ENCODE measurements at places on chromosomes 2 and 18. TPM values are rescaled to one million over a fixed set of nuclear protein-coding genes. Genes with fewer than 3 reads are reported as not detected.

- no peak for DNase-seq
Measured at GRCh38 chr2:212816267-212816666, 277.7 kb upstream of the ERBB4 start.

GRCh38 chr18:57128220-57128932 lies 18.5 kb upstream of the BOD1L2 start:
- DNase-seq, result no peak

- peak; percentile 56 for DNase-seq
Measured at GRCh38 chr2:18518116-18519111, 42.0 kb downstream of the RDH14 start.

GRCh38 chr2:138565230-138565598 lies 63.6 kb downstream of the SPOPL start:
- no peak for DNase-seq

GRCh38 chr2:202014759-202015211 lies 18.9 kb upstream of the FZD7 start:
- peak; percentile 56 for DNase-seq

The ALLC gene
- total RNA-seq, result 0.09 TPM

The DSEL gene
- 17.6 TPM for total RNA-seq

The PRSS56 gene
- total RNA-seq, result 2.6 TPM

The ZNF804A gene
- total RNA-seq, result 0.09 TPM
